ENCODE measurements at places on chromosomes 5 and 9. TPM values are rescaled to one million over a fixed set of nuclear protein-coding genes. Genes with fewer than 3 reads are reported as not detected.
A peak's percentile ranks its signal among the peaks of the same experiment; 100 is the strongest.

DNA sequence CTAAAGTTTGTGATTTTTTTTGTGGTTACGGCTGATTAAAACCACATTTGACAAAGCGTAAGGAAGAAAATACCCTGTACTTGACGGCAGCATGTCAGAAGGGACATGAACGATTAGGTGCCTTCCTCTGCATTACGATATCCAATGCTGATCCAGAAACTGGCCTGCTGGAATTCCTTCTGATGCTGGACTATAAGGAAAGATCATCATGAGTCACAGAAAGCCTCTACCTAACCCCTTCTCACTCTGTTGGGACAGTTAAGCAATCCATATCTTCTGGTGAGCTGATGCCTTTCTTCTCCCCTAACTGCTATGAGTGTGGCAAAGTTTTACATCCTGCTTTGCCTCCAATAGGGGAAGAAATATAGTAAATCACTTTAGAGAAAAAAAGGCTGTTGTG, 78.4 kb upstream of the PAPPA start:
- DNase-seq = no peak

Gene SPATA31D4
- not detected for polyA plus RNA-seq

Gene TRAF1
- 2.6 TPM for polyA plus RNA-seq

DNA sequence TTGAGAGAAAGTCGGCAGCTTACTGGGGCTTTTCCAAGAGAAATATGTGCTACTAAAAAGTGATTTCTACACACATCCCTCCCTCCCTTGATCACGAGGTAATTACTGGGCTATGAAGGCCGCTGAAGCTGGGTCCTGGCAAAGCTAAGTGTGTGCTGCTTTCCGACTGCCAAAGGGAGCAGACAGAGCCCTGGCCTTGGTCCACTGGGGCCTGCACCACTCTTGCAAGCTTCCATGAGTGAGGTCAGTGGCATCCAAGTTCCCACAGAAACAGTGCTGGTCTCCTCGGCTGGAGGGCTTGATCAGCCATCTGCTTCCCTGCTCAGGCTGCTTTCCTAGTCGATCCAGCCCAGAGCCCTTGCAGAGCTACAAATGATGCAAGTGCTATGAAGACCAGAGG, 154.8 kb upstream of the LHFPL2 start:
- DNase-seq = no peak

Gene GEMIN5
- polyA plus RNA-seq = 7.2 TPM

Gene SPINK4
- not detected for polyA plus RNA-seq

Gene QRFP
- polyA plus RNA-seq = not detected

Gene GLRA1
- not detected for polyA plus RNA-seq

- DNase-seq = peak; percentile 64
Measured at GRCh38 chr9:21995666-21996398, 1.2 kb downstream of the CDKN2B-AS1 start.

GRCh38 chr5:122129306-122129705, at the start of gene ZNF474:
TSS of gene ZNF474 (plus strand) at chr5:122129546. CDS start at chr5:122151991, 22,445 bp downstream.
- DNase-seq = peak; percentile 91

GRCh38 chr5:54702470-54702869, 184.9 kb downstream of the SNX18 start:
- peak; percentile 61 for DNase-seq

DNA sequence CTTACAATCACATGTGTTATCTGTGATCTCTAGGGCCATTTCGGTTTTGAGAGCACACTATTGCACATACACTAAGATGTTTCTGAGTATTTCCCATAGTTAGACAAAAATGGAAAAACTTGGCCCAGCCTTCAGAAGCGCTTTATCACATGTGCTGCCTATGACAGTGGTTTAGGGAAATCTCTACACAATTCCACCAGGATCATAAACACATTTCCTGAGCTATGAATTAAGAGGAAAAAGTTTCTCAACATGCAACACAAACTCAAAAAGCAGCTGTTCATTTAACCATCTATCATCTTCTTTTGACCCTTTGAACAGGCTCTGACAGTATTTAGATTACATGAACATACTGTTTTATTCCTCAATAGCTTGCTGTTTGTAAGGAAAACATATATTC, 15.1 kb downstream of the FGF1 start:
- DNase-seq = no peak

GRCh38 chr9:134571946-134572917, 69.4 kb upstream of the COL5A1 start:
- no peak for DNase-seq

DNA sequence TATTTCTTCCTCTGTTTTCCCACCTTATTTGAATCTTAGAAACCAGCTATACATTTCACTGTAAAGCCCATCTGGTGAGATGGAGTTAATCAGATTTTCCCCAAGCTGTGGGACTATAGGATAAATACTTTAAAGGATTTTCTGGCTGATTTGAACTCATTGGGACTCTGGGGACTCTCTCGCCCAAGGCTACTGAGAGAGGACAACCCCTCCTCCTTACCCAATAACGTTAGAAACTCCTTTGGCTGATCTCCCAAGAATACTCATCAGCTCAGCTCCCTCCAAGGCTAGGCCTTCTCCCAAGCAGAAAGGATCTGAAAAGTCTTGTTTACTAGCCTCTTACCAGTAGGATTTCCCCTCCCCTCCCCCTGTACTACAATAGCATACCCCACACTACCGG, 1.5 kb upstream of the GLRA1 start:
- DNase-seq = no peak

- DNase-seq = peak; percentile 13
Measured at GRCh38 chr9:6367128-6367890, 39.1 kb downstream of the TPD52L3 start.

- no peak for DNase-seq
Measured at GRCh38 chr5:146410272-146410671, 36.9 kb upstream of the TCERG1 start.

GRCh38 chr5:166595274-166595951, 1696.0 kb upstream of the WWC1 start:
- no peak for DNase-seq

Gene SPINK13
- not detected for polyA plus RNA-seq

Gene CDH9
- not detected for polyA plus RNA-seq

GRCh38 chr5:14143546-14143840, 351 bp downstream of the TRIO start:
- DNase-seq = no peak

Gene CBY3
- polyA plus RNA-seq = not detected

Gene CD72
- polyA plus RNA-seq = not detected

Gene INSL6
- not detected for polyA plus RNA-seq

DNA sequence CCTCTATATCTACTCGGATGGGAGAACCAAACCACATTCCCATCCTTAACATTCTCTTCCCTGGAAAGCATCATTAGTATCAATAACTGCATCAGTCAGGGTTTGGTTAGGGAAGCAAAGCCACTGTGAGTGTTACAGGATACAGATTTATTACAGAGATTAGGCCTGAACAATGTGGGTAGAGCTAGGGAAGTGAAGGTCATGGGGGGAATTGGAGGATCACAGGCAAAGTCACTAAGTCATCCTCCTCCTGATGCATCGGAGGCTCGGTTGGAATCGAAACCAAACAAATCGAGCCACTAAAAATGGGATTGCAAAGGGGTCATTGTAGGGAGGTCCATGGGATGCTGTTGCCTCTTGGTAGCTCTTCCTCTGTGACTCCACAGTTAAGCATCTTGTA, 61.8 kb upstream of the ZBTB43 start:
- no peak for DNase-seq

GRCh38 chr9:99785010-99785590, 36.6 kb upstream of the NR4A3 start:
- no peak for DNase-seq

DNA sequence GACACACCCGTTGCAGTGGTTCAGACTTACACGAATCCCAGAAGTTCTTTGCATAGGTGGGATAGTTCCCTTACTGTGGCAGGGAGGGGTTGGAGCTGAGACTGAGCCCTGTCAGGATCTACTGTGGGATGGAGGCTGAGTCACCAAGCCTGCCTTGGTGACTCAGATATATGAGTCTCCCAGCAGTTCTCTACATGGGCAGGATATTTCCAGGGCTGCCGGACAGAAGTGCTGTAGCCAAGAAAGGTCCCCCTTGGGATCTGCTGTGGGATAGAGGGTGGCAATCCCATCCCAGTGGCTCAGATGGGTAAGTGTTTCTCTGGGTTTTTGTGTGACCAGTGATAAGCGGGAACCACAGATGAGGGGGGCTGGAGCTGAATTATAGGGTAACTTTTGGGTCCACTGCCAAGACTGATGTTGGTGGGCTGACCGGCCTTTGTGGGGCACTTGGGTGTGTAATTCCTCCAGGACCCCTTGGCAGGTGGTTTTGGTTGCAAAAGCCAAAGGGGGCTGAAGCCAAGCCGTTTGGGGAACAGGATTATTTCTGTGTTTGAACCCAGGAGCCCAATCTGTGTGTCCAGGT, 18.7 kb downstream of the XRCC4 start:
- DNase-seq = peak; percentile 51

Gene FOXD4L6
- not detected for polyA plus RNA-seq

DNA sequence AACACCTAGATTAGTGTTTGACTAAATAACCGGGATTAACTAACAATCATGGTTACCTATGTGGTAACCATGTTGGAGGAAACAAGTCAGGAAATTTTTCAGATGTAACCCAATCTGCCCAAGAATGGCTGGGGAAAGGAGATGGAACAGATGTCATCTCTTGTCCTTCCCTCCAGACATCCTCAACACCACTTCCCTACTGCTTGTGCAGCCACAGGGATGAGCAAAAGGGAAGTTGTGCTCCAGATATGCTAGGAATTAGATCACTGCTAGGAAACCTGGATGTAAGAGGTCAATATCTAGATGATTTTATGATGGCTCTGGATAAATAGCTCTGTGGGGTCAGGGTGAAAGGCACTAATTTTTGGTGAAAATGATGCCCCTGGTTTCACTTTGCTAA, 61.3 kb upstream of the ELL2 start:
- peak; percentile 3 for DNase-seq

GRCh38 chr5:178993236-178993765, 1.8 kb downstream of the GRM6 start:
- DNase-seq = no peak

Gene ZNF169
- polyA plus RNA-seq = 7.7 TPM

DNA sequence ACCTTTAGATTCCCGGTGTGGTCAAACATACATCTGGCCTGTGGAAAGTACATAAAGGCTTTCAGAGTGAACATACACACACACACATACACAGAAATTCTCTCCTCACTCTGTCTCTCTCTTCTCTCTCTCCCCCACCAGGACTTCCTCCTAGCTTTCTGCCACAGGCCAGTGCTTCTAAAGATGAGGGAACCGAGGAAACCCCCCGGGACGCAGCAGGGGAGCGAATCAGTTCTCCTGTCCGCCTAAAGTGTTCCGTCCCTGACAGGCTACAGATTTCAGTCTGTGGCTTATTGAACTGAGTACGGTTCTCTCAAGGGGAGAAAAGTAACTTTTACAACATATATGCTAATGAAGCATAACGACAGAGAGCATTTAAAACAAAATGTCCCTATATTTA, 75.8 kb downstream of the MED27 start:
- DNase-seq = no peak

DNA sequence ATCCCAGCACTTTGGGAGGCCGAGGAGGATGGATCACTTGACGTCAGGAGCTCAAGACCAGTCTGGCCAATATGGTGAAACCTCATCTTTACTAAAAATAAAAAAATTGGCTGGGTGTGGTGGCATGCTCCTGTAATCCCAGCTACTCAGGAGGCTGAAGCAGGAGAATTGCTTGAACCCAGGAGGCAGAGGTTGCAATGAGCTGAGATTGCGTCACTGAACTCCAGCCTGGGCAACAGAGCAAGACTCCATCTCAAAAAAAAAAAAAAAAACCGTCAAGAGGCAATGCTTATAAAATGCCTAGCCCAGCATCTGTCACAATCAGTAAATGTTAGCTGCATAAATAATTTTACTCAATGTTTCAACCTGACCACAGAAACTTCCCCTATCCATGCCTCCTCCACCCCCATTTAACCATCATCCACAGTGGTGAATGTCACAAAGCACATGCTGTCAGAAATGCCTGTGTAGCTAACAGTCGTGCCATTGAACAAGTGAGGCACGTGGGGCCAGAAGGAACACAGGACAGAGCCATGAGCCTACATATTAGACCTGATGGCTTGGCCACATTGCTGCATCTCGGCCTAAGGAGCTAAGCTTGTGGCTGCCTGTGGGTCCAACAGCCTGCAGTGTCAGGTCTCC, 16.8 kb upstream of the TCOF1 start:
- DNase-seq = no peak

GRCh38 chr9:125852386-125852785, 105.2 kb downstream of the PBX3 start:
- no peak for DNase-seq

GRCh38 chr5:72363166-72363802, 43.1 kb downstream of the PTCD2 start:
- DNase-seq = peak; percentile 60

- DNase-seq = no peak
Measured at GRCh38 chr9:120867676-120868338, 9.2 kb downstream of the PHF19 start.

- DNase-seq = no peak
Measured at GRCh38 chr5:154479160-154479943, 1.3 kb upstream of the HAND1 start.

DNA sequence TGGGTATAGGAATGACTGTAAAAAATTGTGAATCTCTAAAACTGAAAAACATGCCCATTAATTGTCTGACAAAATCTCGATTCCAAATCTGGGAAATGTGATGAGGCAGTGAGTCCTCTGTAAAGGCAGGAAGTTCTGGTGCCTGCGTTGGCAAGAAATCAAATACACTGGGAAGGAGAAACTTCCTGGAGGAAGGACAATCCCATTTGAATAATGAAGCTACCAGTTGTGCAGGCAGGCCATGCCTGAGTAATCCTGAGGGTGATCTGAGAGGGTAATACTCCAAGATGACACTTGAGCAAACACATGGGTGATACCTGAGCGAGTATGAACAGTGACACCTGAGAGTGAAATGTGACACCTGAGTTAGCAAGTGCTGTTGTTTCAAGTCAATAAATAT, 49.7 kb downstream of the KIF24 start:
- peak; percentile 67 for DNase-seq

Gene MAP1B
- 50.8 TPM for polyA plus RNA-seq

Gene IRX2
- polyA plus RNA-seq = not detected

Gene FCN2
- polyA plus RNA-seq = not detected

GRCh38 chr5:13477118-13477737, 467.3 kb downstream of the DNAH5 start:
- peak; percentile 81 for DNase-seq

- DNase-seq = no peak
Measured at GRCh38 chr5:83312663-83313062, 158.9 kb upstream of the VCAN start.

Gene GRM6
- not detected for polyA plus RNA-seq

GRCh38 chr9:35675732-35676392, 2.1 kb downstream of the CA9 start:
- DNase-seq = peak; percentile 42

DNA sequence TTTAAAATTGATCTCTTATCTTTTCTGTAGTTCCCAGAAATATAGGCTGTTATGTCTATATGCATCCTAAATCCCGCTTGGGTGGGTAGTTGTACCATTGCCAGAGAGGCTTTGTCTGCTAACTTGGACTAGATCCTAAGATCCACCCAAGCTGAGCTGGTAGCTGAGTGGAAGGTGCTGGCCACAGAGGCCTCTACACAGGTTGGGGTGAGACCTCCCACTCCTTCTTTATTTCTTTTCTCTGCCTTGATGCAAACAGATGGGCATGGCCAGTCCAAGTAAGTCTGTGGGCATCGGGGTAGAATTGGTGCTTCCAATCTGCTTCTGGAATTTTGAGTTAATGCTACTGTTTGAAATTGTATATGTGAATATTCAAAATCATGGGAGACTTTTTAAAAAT, 14.4 kb upstream of the GADD45G start:
- no peak for DNase-seq

Gene OTULIN
- 4.4 TPM for polyA plus RNA-seq

Gene ASS1
- 14.9 TPM for polyA plus RNA-seq

Gene MYMK
- not detected for polyA plus RNA-seq

Gene RASEF
- not detected for polyA plus RNA-seq
